ENCODE measurements at places on chromosomes 11 and 22.

DNA sequence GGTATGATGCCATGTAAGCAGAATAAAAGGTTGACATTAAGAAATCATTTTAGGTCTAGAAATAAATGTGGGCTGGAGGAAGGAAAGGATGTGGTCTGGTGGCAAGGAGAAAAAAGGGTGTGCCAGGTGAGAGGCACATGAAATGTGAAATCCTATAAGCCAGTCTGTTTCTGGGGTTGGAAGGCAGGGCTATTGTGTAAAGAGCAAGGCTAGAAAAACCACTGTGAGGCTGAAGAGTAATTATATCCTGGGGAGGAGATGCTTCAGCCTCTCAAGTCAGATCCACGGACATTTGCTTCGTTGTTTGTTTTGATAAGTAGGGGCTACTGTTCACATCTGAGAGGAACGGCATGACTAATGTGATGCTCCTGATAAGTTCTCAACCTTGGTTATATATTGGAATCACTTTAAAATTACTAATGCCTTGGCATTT, 77.5 kb upstream of the CTSC start:
- no peak for DNase-seq

DNA sequence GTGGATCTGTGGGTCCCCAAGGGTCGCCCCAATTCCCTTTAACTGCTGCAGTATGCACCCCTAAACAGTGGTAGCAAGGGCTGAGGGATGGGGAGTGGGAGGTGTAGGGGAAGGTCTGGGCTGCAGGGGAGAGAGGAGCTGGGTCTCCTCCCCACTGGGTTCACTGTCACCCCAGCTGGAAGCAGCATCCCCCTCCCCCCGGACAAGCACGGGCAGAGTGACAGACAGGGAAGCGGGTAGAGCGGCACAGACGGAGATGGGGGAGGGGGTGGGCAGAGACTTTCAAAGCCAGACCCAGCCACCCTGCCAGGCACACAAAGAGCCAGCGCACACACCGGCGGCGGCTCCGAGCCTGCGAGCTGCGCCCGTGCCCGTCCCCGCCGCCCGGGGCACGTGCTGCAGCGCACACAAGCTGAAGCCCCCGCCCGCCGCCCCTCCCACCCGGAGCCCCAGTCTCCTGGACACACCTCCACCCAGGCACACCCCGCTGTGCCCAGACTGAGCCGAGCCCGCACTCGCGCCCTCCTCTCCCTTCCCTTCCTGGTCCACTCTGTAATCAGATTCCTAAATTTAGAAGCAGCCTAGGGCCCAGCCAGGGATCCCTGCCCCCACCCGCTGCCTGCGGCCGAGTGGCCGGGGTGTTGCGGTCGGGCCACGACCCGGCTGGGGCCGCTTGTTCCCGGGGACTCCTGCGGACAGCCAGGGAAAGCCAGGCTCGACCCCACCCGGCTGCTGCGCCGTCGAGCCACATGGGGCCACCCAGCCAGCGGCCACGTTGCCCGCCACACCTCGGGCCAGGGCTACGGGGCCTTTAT, 935 bp upstream of the RCOR2 start:
- DNase-seq = peak; percentile 66

DNA sequence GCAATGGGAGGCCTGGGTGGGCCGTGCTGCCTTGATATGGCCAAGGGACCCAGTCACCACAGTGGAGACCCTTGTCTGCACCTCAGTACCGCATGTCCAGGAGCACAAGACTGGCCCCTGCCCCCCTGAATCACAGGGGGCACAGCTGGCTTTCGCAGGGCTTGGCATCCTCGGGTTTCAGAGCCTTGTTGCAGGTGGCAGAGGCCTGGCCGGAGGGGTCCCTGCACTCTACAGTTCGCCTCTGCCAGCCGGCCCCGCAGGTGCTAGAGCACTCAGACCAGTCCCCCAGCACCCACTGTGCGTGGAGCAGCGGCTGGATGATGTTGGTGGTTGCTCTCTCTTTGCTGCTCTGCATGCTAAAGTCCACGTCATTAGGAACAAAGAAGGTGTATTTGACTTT, 23.0 kb downstream of the ADAMTS8 start:
- DNase-seq = no peak

- no peak for DNase-seq
Observed at GRCh38 chr22:44847380-44847779, 95.0 kb downstream of the ARHGAP8 start.

DNA sequence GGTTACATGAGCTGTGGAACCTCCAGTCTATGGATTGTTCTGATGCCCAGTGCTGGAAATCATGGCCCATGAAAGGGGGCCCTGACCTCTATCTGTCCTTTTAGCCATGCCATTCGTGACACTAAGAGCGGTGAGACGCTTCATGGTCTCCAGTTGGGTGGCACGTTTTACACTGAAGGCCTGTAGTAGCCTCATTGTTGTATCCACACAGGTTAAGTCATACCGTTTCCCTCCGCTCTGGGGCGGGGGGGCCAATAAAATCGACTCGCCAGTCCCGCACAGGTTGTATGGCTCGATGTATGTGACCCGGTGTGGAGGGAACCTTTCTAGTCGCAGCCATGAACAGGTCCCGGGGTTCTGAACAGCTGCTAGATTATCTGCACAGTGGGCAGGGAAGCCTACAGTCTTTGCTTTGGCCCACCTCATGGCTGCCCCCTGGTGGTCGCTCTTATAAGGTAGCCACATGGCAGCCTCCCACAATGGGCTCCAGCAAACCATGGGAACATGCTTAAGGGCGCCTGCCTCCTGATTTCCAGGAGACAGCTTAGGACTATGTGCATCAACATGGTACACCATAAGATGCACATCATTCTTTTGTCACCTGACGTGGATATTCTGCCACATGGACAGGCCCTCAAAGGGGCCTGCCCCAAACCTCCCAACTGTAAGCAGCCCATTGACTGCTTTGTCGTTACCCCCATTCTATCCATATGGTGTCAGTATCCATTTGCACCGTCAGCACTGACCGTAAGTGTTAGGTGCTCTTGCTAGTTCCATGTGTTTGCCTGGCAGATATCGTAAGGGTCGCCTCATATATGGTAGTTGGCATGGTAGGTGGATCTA, 19.7 kb upstream of the APOL3 start:
- peak; percentile 58 for DNase-seq

- DNase-seq = peak; percentile 47
Observed at GRCh38 chr11:18731949-18732821, 6.2 kb upstream of the IGSF22 start.

GRCh38 chr11:47332791-47333525, 19.5 kb downstream of the MYBPC3 start:
- no peak for DNase-seq

- DNase-seq = no peak
Observed at GRCh38 chr11:74927496-74927895, 21.4 kb downstream of the XRRA1 start.

DNA sequence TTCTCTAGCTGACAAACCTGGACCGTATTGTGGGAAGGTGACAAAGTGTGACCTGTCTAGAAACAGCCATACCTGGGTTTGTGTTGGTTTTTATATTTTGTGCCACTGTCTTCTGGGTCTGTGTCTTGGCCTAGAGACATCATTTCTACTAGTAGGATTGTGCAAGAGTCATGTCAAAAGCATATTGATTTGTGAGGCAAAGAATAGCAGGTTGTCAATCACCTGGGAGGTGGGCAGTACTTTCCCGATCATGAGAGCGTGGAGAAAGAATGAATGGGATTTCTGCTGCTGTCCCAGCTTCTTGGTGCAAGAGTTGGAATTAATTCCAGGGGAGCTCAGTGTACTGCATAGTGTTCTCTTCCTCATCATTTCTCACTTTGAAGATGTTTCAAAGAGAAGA, 5.0 kb upstream of the FERMT3 start:
- no peak for DNase-seq

- DNase-seq = no peak
Observed at GRCh38 chr11:77193911-77194830, 66.1 kb downstream of the MYO7A start.

- no peak for DNase-seq
Observed at GRCh38 chr11:87460279-87460678, 422.5 kb downstream of the TMEM135 start.
